Left colon (tissue), 2 donors: ENCODE measurements at places on chromosomes 16 and 17. TPM values are rescaled to one million over a fixed set of nuclear protein-coding genes. Genes with fewer than 3 reads are reported as not detected.

- DNase-seq = no peak
Observed at GRCh38 chr17:6159541-6160231, 89.5 kb downstream of the WSCD1 start.

DNA sequence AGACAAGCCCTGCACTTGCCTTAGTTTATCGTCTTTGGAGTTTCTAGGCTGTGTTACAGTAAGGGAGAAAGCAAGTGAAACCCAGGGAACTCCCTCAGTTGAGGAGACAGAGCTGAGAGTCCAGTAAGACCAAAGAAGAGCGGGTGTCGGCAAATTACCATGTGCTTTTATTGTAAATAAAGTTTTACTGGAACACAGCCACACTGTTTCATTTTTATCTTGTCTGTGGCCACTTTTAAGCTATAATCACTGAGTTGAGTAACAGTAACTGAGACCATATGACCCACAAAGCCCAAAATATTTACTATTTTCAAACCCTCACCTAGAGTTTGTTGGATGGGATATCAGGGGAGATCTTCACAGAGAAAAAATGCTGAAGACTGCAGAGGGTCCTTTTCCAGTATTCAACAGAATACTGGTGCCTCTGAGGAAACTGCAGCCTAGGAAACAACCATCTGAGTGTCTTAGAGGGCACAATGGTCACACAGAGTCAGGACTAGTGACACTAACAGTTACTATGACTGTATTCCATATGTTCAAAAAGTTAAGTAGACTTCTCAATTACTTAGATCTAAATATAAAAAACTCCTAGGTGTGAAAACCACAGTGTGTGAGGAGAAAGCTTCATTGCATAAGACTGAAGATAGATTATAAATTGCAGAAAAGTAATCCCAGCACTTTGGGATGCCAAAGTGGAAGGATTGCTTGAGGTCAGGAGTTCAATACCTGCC, 351.1 kb upstream of the TBX2 start:
- DNase-seq = no peak

GRCh38 chr16:12538667-12539091, 265.0 kb downstream of the CPPED1 start:
- no peak for DNase-seq

- no peak for DNase-seq
Observed at GRCh38 chr17:78307887-78308638, 51.8 kb downstream of the SOCS3 start.

Gene ABI3
- 3.4 TPM for total RNA-seq

Gene CPPED1
- total RNA-seq = 22.0 TPM
